ENCODE measurements at places on chromosomes 1 and 21.
A peak's percentile ranks its signal among the peaks of the same experiment; 100 is the strongest.

GRCh38 chr1:28010969-28011368 lies 51.2 kb downstream of the XKR8 start:
- DNase-seq: no peak

- DNase-seq: no peak
Observed at GRCh38 chr1:7280347-7280960, 490.6 kb upstream of the VAMP3 start.

DNA sequence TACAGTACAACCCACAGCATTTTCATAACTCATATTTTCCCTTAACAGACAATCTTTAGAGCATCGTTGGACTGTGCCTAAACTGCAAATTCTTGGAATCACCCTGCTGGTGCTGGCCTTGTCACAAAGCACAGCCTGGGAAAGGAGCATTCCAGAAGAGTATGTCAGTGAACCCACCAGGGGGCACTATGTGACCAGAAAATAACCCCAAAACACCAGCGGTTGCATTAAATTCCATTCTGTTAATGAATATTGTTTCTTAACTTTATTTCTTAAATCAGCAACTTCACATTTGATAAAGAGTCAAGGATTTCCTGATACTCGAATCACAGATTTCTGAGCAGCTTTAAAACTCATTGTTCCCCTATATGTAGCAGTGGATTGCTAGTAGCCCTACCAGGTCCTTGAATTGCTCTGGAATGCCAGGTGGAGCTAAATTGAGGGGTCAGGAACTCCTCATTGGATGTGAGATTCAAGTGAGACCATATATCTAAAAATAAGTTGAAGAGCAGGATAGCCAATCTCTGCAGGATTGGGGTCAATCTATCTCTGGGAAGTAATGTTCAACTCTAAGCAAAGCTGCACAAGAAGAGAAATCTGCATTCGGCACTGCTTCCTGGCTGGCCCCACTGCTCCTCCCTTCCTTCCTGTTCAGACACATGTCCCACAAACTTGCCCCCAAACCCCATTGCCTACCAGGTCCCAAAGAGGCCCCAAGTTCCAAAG lies 12.7 kb upstream of the RAB4A start:
- peak; percentile 50 for DNase-seq

- DNase-seq: no peak
Observed at GRCh38 chr1:37621326-37621870, 13.3 kb downstream of the RSPO1 start.

GRCh38 chr1:2229911-2230731 lies 2.0 kb downstream of the SKI start:
- no peak for DNase-seq

DNA sequence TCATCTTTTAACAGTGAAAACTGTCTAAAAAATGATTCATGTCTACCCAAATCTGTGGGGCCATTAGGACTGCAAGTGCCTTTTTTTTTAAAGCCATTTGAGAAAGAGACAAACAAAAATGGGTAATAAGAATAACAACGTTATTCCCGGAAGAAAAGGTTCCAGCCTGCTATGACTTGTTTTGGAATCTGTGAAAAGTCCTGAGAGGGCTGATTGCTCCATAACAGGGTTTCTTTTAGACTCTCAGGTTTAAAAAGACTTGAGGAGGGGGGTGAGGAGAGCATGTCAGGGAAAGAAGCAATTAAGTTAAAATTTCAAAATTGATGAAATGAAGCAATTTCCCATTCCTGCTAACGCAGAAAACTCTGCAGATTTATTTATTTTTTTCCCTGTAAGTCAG lies 56.4 kb downstream of the CACHD1 start:
- DNase-seq: no peak

DNA sequence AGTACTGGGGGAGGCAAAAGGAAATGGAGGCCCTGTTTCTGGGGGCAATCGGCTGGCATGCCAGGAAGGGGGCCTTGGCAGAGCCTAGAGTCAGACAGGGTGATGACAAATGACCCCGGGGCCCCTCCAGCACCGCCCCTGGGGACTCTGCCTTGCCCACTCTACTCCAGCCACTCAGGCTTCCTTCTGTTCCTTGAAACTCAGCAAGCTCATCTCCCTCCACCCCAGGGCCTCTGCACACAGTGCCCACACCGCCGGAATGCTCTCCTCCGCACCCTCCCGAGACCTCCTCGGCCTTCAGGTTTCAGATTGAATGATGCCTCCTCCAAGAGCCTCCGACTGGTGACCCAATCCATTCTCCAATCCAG lies 122.5 kb upstream of the ZBTB40 start:
- DNase-seq: no peak

- DNase-seq: no peak
Observed at GRCh38 chr1:62398377-62398776, 38.5 kb upstream of the USP1 start.

DNA sequence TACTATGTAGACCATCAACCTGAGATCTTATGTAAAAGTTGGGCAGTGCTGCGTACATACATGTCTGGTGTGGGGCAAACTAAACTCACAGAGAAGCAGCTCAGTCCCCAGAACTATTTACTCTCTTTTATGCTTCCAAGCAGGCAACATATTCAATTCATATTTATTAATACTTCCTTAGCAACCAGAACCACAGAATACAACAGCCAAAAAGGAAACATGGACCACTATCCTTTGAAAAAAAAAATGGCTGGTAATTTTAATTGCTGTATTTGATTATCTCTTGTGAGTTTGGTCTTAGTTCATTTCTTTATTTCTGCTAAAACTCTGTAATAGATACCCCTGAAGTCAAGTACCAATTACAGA lies 1.5 kb upstream of the PPP1R15B start:
- DNase-seq: no peak

GRCh38 chr1:224219612-224220059 lies 36.6 kb downstream of the DEGS1 start:
- DNase-seq: no peak

GRCh38 chr1:237279629-237280028 lies 237.6 kb downstream of the RYR2 start:
- DNase-seq: no peak

DNA sequence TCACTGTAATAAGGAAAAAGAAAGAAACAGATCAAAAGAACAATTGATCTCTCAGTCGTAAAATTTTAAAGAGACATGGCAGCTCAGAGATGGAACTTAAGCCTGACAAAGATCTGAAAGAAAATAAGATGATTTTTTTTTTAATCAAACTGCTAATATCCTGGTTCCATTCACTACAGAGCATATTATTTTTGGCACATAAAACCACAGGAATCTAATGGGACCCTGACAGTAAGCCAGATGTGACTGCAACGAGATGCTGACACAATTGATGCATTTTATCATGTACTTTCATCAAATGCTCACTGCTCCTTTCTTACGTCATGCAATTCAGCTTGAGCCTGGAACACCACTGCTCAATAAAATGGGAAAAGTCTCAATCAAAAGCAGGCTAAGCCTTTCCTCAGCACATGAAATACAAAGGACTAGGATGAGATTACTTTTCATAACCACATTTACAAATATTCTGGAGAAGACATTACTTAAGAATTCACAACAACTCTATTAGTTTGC lies 16.6 kb downstream of the GPATCH2 start:
- DNase-seq: no peak

- DNase-seq: peak; percentile 99
Observed at GRCh38 chr1:44807364-44808062, 362 bp upstream of the DYNLT4 start.

DNA sequence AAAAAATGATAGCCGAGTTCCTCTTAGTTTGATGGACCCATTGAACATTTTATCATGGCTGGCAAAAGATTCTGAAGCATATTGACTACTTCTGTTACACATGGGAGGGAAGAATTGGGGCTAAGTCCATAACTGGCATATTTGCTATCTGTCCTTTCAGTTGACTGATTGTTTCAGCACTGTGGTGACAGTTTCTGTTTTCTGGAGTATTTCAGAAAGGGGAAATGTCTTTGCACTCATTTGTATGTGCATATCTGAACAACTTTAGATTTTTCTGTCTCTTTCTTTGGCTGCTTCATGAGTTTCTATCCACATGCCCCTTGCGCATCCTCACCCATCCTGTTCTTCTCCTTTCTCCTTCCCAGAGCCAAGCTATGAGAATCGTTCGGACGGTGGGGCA lies 33.2 kb downstream of the SPATA46 start:
- no peak for DNase-seq

GRCh38 chr1:26820784-26821269 lies 5.7 kb upstream of the ZDHHC18 start:
- no peak for DNase-seq

DNA sequence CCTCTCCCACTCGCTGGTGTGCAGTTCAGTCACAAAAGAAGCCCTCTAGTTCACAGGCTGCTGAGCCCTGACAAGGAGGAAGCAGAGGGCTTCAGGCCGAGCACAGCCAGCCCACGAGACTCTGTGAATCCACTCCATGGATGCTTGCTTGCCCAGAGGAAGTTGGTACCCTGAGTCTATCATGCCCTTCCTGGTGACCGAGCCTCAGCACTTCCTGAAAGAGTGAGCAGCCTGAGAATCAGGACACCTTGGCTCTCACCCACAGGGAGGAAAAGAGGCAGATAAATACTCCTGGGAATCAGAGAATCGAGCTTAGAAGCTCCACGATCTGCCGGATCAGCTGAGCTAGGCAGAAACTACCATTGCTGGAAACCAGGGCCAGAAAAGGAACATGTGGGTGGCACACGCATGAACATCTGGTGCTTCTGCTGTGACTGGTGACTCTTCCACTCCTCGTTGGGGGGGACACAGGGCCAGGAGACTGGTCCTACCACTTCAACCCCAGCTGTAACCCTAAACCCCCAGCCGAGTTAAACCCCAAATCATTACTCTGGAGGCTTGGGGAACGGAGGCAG lies 376.3 kb upstream of the CAMK1G start:
- DNase-seq: no peak

DNA sequence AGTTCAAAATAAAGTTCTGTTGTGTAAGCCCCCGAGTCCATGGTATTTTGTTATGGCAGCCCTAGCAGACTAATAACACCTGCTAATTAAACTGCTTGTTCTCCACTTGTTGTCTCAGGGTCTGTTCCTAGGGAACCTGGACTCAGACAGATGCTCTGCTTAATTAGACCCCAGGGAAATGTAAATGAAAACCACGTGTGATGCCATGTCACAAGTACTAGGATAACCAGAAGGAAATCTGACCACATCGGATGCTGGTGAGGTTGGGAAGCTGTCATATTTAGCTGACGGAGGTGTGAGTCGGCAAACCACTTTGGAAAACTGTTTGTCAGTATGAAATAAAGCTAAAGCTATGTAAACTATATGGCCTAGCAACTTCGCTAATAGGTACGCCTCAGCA lies 19.6 kb downstream of the EDN2 start:
- no peak for DNase-seq

- no peak for DNase-seq
Observed at GRCh38 chr1:229209816-229210215, 61.1 kb upstream of the RAB4A start.

DNA sequence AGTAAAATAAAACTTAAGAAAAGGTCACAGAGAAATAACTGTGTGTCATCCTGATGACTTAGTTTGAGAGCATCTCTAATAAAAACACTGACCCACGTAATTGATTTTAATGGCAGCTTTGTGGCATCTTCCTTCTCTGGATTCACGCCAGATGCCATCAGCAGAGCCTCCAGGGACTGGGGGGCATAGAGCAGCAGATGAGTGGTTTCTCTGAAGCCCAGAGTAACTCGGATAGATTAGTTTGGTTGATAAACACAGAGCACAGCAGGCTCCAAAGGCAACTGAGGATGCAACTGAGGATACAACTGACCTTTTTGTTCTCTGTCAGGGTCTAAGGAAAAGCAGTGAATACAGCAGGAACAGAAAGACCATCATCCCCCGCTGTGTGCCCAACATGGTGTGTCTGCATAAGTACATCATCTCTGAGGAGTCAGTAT lies 180.8 kb downstream of the RPS6KC1 start:
- no peak for DNase-seq

DNA sequence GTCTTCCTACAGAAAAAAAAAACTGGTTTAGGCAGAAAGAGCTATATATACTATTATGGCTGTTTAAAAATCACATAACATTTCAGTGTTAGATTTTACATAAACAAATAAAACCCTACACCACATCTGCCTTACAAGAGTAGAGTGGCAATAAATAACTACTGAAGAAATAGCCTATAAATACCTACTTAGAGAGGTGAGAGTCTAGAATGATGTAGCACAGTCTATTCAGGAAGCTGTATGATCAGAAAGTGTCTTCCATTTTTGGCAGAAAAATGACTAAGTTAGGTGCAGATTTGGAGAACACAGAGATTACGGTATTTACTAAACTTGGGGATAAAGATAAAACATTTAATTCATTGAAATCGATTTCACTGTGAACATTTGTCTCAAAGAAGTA lies 75.5 kb downstream of the VAV3 start:
- no peak for DNase-seq

DNA sequence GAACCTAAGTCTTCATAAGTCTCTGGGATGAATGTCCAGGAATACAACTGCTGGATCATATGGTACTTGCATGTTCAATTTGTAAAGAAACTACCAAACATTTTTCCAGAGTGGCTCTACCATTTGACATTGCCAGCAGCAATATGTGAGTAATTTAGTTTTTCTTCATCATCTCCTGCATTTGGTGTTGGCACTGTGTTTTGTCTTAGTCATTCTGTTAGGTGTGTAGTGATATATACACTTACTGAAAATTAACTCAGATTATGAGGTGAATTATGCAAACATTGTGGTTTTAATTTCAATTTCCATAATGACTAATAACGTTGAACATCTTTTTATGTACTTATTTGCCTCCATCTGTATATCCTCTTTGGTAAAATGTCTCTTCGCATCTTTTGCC lies 138.7 kb downstream of the LRRC40 start:
- DNase-seq: no peak

GRCh38 chr1:235503403-235504121 lies 690 bp downstream of the B3GALNT2 start:
- DNase-seq: no peak

- no peak for DNase-seq
Observed at GRCh38 chr1:217712925-217713597, 81.9 kb downstream of the SPATA17 start.

- DNase-seq: no peak
Observed at GRCh38 chr1:47650611-47651010, 212.8 kb downstream of the FOXD2 start.

GRCh38 chr1:28132171-28133167 lies 44.0 kb downstream of the PTAFR start:
- no peak for DNase-seq

DNA sequence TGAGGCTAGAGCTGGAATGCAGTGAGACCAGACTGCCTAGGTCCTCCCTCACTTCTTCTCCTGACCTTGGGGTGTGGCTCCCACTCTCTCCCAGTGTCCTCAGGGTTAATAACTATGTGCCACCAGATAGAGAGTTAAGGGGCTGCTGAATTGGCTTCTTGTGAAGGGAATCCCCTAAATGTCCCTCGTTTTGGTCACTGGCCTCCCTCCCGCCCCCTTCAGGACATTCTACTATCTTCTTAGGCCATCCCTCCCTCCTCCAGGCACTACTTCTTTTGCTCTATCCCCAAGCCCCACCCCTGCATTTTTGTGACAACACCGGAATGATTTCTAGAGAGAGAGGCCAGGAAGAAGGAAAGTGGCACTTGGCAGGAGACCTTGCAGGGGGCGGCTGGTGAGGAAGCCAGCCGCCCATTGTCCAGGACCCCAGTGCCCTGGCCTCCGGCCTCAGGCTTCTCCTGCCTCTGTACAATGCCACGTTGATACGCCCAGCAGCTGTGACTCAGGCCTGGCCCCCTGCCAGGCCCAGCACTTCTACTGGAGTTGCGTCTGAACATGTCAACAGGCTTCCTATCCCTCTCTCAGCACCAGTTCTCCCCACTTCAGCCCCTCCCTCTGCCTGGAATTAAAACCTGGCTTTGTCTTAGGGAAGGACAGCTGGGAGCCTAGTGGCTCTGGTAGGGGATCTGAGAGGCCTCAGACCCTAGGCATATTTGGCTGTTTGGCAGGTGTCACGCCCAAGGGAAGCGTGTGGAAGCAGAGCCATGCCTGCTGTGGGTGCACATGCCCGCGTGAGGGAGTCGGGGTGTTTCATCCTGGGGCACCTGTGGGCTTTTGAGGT lies 9.1 kb downstream of the LMNA start:
- DNase-seq: no peak

Measured in glomerular endothelial cell (primary cell).